ENCODE measurements at places on chromosomes 4 and X. TPM values are rescaled to one million over a fixed set of nuclear protein-coding genes. Genes with fewer than 3 reads are reported as not detected.

PPP2R2C gene
- total RNA-seq: not detected

EXOC1L gene
- not detected for total RNA-seq

- no peak for DNase-seq
Measured at GRCh38 chr4:159487284-159487747, 384.4 kb downstream of the RAPGEF2 start.

GRCh38 chr4:70808151-70808550 is 31.5 kb downstream of the GRSF1 start:
- DNase-seq: no peak

- DNase-seq: no peak
Measured at GRCh38 chrX:112545051-112545450, 134.7 kb downstream of the LHFPL1 start.

DNA sequence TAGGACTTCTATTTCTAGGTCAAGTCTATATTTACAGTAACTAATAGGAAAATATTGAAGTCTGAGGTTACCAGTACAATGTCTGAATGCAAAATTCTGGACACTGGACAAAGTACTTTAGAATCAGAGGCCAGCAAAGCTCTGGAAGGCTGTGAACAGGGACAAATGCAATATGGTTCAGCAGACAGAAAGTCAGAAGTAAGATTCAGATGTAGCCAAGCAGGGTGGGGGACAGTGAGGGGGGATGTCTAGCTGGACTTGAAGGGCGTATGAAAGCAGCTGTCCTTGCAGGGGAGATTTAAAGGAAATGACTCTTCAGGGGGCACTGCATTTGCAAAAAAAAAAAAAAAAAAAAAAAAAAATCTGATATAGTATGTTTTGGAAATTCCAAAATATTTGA is 2.9 kb downstream of the SORBS2 start:
- DNase-seq: no peak

GRCh38 chrX:110282922-110283321 is 35.0 kb downstream of the AMMECR1 start:
- no peak for DNase-seq

DNA sequence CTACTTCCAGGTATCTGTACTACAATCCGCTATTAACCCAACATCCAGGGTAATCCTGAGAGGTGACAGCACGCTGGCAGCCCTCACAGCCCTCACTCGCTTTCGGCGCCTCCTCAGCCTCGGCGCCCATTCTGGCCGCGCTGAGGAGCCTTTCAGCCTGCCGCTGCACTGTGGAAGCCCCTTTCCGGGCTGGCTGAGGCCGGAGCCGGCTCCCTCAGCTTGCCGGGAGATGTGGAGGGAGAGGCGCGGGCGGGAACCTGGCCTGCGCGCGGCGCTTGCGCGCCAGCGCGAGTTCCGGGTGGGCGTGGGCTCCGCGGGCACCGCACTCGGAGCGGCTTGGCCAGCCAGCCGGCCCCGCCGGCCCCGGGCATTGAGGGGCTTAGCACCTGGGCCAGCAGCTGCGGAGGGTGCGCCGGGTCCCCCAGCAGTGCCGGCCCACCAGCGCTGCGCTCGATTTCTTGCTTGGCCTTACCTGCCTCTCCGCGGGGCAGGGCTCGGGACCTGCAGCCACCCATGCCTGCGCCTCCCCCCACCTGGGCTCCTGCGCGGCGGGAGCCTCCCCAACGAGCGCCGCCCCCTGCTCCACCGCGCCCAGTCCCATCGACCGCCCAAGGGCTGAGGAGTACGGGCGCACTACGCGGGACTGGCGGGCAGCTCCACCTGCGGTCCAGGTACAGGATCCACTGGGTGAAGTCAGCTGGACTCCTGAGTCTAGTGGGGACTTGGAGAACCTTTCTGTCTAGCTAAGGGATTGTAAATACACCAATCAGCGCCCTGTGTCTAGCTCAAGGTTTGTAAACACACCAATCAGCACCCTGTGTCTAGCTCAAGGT is 87.3 kb downstream of the PRSS12 start:
- peak; percentile 48 for DNase-seq

All from Peyer's patch (tissue), 4 donors.